ENCODE measurements at places on chromosomes 13 and 19.

GRCh38 chr13:35729926-35730627, 253.6 kb upstream of the MAB21L1 start:
- DNase-seq, result no peak

- DNase-seq, result no peak
These were observed 8.3 kb downstream of the TMEM143 start for GRCh38 chr19:48355365-48355954.

GRCh38 chr19:58083021-58083420, 15.0 kb downstream of the ZSCAN18 start:
- DNase-seq, result no peak

- DNase-seq, result no peak
These were observed 10.3 kb upstream of the ZNF83 start for GRCh38 chr19:52648336-52649016.

GRCh38 chr19:13068085-13068846, 34.4 kb downstream of the LYL1 start:
- DNase-seq, result no peak

- no peak for DNase-seq
These were observed 54.8 kb downstream of the ABCC4 start for GRCh38 chr13:95246292-95247082.

- peak; percentile 80 for DNase-seq
These were observed 4.9 kb upstream of the LYPD3 start for GRCh38 chr19:43470288-43470687.

DNA sequence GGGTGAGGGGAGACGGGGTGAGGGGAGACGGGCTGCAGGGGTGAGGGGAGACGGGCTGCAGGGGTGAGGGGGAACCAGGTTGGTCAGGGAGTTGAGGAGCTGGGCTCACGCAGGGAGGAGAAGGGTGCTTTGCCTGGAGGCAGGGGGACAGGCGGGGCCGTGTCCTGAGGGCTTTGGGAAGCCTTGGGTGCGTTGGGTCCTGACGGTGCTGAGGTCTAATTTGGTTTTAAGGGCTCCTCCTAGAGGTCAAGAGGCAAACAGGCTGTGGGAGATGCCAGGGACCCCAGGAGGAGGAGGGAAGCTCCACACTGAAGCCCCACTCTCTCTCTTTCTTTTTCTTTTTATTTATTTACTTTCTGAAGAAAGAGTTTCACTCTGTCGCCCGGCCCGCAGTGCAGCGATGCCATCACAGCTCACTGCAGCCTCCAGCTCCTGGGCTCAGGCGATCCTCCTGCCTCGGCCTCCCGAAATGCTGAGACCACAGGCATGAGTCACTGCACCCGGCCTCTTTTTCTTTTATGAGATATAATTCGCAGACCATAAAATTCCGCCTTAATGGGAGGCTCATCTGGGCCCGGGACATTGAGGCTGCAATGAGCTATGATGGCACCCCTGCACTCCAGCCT, 9.3 kb upstream of the MISP start:
- DNase-seq, result no peak

- no peak for DNase-seq
These were observed 36.6 kb downstream of the CCDC169 start for GRCh38 chr13:36261011-36261410.

- no peak for DNase-seq
These were observed 68.0 kb downstream of the KDM4B start for GRCh38 chr19:5036698-5037563.

DNA sequence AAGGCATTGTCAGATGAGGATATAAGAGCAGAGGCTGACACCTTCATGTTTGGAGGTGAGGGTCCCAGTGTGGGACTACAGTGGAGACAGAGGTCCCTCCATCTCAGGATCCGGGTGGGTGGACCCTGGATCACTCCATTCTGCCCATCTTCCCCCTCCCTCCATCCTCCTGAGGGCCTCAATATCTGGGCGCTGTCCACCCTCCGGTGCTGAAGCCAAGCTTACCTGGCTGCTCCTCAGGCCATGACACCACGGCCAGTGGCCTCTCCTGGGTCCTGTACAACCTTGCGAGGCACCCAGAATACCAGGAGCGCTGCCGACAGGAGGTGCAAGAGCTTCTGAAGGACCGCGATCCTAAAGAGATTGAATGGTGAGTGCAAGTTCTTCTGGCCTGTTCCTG, 11.9 kb downstream of the CYP4F12 start:
- no peak for DNase-seq

DNA sequence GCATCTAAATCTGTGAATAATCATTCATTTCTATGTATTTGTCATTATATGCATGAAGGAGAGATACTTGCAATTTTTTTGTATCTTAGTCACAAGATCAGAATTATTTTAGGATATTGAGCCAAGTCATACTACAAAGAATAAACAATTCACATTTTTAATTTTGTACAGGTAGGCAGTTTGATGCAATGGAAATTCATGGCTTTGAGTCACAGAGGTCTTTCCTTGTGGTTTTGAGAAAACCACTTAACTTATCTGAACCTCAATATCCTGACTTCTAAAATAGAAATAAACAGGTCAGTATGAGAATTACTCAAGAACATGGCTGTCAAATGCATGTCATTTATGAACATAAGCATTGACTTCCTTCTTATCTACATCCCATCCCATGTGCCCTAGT, 221.4 kb upstream of the SLC10A2 start:
- DNase-seq, result no peak

GRCh38 chr13:77415253-77416071, 88.6 kb upstream of the MYCBP2 start:
- DNase-seq, result no peak

- no peak for DNase-seq
These were observed 147.4 kb downstream of the RNF17 start for GRCh38 chr13:24911133-24911908.

- no peak for DNase-seq
These were observed 699 bp downstream of the RCBTB2 start for GRCh38 chr13:48532256-48532505.

- no peak for DNase-seq
These were observed 96.6 kb downstream of the RXFP2 start for GRCh38 chr13:31835932-31836331.

- DNase-seq, result no peak
These were observed 867.0 kb downstream of the GPC5 start for GRCh38 chr13:92265408-92265807.

DNA sequence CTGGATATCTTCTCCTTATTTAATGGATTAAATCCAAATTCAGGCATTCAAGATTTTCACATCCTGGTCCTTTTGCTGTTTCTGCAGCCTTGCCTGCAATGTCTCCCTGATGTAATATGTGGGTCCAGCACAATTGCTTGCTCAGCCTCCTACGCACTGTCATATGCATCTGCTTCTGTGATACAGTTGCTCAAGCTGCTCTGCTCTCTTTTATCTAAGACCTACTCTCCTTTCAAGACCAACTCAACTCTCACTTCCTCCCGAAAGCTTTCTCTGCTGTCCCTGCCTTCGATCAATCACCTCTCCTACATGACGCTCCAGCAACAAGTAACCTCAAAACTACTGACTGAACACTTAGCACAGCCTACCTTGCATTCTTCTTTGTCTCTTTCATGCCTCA, 138.2 kb downstream of the DCLK1 start:
- DNase-seq, result no peak

DNA sequence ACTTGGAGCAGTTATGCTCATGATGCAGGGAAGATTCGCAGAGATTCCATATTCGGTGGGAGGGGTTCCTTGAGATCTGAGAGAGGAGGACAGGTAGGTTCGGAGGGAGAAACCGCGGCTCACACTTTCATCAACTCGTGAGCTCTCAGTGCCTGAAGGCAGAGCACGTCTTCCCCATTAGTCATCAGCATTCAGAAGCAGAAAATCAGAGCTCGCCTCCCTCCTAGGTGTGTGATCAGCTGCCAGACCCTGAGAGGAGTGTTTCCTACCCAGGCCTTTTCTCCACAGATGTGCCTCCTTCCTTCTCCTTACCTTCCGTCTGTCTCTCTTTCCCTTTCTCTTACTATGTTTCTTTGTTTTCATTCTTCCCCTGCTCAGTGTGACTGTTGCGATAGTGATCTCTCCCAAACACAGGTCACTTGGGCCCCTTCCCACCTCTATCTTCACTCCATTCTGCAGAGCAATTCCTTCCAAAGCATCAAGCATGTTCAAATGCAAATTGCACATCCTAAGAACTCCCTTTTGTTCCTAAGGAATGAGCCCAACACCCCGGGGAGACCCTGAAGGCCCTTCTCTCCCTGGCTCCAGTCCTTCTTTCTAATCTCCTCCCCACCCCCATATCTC, 389.5 kb downstream of the UQCRFS1 start:
- DNase-seq, result no peak

DNA sequence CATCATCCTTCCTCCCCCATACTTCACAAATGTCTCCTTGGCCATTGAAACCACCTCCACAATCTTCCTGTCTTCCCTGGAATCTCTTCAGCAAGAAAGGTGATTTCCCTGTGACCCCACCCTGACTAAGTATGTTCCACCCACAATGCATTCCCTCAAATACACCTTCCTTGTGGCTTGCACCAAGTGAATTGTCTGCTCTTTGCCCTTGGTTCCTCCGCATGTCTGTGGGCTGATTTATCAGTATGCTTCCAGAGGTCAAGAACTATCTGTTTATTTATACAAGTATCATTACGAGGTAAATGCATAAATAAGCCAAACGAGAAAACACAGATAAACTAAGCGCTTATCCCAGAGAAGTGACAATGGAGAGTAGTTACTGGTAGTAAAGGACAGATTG, 45.4 kb upstream of the POMP start:
- DNase-seq, result no peak

DNA sequence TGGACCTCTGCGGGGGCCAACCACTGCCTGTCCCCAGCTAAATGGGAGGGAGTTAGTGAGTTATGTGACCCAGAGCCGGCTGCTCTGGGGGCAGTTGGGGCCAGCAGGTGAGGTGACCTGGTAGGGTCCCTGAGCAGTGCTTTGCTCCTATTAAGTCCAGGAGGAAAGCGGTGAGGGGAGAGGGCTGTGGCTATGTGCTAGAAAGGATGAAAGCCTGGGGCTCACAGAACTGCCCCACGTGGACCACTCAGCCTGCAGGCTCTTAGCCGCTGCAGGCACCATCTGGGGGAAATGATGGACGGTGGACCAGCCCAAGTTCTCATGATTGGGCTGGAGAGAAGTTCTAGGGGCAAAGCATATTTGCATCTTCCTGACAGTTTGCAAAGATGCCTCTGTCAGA, 67.6 kb upstream of the ZNF536 start:
- no peak for DNase-seq

GRCh38 chr13:86906127-86906874, 764.9 kb upstream of the SLITRK5 start:
- no peak for DNase-seq

DNA sequence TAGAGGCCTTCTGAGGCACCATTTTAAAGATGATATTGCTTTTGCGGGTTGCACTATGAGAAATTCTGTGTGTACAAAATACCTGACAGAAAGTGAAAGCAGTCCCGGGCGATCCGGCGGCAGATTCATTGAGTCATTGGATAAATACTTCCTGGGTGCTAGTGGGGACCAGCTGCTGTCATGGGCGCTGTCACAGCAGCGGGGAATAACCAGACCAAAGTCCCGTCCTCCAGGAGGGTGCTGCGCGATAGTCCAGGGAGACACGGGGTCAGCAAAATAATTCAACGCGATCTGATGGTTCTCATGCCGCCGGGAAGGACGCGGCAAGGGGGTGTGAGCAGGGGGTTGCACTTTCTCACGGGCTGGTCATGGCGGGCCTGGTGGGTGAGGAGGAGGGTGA, 13.5 kb downstream of the ZFR2 start:
- no peak for DNase-seq

GRCh38 chr19:45451131-45451849, 16.5 kb upstream of the FOSB start:
- DNase-seq, result peak; percentile 65

- no peak for DNase-seq
These were observed 11.4 kb downstream of the PCCA start for GRCh38 chr13:100100115-100100879.

DNA sequence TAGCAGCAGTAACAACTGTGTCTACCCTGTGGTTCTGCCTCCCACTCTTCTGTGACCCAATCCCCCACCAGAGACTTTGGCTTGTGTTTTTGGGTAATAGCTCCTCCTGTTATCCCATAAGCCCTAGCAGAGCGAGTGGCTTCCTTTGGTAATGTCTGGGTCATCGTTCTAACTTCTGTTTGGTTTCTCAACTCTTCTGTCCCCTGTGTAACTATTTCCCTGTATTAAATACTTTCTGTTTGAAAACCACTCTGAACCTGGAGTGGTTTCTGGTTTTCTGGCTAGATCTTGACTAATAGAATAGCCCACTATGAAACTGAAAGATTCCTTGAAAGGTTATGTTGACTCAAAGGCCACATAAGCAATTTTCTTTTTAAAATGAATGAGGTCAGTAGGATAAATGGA, 350.0 kb downstream of the DCT start:
- no peak for DNase-seq

DNA sequence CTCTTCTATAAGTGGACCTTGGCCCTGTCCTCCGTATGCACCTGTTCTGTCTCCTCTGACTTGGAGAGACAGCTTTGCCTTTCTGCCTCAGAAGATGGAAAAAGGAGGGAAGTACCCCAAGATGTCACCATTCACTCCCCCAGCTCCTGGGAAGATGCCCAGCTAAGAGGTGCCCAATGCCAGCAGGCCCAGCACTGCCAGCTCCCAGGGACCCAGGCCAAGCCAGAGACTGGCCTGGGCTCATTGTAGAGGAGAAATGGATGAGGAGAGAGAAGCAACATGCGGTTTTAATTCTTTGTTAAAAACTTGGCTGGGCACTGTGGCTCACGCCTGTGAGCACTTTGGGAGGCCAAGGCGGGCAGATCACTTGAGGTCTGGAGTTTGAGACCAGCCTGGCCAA, 111.5 kb upstream of the ZNF507 start:
- DNase-seq, result no peak

DNA sequence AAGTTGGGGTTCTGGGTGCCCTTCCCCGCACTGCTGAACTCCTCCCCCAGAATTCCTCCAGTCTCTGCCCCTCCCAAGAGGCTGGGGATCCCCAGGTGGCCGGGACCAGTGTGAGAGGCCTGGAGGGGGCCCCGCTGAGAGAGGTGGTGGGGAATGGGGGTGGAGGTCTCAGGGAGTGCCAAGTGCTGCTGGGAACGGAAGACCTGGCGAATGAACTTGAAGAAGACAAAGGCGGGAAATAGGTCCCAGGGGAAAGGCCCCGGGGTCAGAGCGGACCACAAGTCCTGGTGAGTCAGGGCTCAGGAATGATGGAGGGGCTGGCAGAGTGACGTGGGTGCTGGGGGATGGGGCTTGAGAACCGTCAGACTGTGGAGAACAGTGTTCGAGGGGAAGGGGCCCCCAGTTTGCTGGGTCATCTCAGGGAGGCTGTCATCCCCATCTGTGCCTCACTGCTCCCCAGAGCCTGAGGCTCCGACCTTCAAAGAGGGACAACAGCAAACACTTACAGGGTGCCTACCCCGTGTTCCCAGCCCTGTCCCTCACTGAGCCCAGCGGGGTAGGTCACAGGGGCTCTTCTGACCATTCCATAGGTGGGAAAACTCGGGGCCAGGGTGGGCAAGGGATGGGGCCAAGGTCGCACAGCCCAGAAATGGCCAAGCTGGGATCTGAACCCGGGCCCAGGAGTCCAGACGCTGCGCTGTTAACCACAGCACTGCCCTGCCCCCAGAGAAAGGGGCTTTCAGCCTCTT, 16.0 kb upstream of the SEMA6B start:
- DNase-seq, result no peak
